ENCODE measurements at places on chromosomes 6 and 20.

- DNase-seq = no peak
Observed at GRCh38 chr6:127592964-127593363, 16.0 kb downstream of the C6orf58 start.

- DNase-seq = no peak
Observed at GRCh38 chr6:128569732-128570679, 49.6 kb upstream of the PTPRK start.

- no peak for DNase-seq
Observed at GRCh38 chr6:85580118-85580877, 13.4 kb downstream of the SNX14 start.

GRCh38 chr6:34909320-34909883 lies 20.3 kb downstream of the ANKS1A start:
- DNase-seq = no peak

DNA sequence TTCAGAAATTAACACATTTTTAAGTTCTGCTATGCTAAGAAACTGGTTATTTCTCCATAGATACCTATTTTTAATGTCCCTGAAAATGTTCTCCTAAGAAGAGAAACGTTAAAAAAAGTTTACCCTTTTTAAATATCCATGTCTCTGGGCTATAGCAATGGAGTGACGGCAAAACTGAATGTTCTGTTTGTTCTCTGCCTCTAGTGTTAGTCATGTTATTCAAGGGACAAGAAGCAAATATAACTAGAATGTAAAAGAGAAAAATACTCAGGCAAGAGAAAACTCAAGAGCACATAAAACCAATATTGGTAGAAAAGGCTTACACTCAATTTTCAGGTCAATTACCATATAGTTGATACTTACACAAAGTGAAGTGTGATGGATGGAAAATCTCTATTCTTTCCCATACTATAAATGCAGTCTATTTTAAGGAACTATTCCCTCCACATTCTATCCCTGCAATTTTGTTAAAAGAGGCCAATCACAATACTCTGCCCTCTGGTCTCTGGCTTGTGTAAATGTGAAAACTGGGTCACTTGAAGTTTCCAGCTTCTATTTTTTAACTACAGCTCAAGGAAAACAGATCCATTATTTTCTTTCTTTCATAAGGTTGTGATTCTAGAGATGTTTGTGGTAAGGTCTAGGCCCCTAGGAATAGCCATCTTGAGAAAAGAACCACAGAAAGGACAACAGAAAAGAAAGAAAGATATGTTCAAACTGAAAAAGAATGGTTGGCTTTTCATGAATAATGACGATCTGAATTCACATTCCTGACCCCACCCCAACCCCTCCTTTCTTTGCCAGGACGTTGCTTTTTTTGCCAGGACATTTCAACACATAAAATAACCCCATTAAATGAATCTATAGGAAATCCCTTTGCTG lies 200.3 kb upstream of the FAM83B start:
- DNase-seq = no peak

- DNase-seq = no peak
Observed at GRCh38 chr6:115902436-115902835, 158.3 kb downstream of the FRK start.

DNA sequence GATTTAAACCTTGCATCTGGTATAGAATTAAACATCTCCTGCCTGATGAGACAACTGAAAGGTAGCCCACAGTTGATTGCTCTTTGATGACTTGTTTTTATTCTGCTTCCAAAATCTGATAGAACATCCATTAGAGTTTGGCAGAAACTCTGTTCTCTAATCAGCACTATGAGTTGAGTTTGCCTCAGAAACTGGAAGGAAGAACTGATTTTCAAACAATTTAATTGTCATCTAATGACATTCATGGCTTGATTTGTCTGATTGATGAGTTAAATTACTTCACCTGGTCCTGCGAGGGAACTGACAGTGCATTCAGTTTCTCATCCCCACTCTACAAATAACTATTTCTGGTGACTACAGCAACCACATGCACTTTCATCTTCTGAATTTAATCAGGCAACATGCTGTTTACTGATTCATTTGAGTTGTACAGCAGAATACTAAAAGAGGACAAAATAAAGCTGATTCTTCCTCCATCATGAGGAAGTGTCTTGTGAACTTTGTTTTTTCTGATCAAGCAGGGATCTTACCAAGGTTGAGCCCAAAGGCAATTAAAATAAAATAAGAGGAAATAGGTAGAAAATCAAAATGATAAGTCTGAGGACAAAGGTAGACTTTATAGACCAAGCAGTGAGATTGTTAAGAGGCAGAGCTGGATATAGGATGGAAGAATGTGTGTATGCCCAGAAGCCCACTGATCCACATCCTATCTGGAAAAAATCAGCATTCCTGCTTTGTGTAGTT lies 15.7 kb upstream of the MRAP2 start:
- DNase-seq = no peak

DNA sequence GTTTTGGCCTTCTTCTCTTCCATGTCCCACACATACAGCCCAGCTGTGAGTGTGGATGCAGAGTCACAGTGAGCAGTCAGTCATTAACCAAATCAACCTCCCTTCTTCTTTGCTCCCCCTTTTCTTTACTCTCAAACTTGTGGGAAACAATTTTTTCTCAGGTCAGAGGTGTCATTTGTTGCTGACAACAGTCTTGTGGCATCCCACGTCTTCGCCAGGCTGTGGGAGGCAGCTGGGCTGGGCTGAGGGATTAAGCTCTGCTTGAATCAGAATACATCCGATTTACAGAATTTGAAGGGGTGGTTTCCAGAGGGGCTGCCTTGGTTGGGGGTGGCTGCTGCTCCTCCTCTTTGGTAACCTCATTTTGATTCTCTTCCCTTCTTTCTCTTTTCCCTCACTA lies 40.5 kb downstream of the SCGN start:
- no peak for DNase-seq

GRCh38 chr6:110178626-110179405 lies 654 bp downstream of the WASF1 start:
- DNase-seq = no peak

DNA sequence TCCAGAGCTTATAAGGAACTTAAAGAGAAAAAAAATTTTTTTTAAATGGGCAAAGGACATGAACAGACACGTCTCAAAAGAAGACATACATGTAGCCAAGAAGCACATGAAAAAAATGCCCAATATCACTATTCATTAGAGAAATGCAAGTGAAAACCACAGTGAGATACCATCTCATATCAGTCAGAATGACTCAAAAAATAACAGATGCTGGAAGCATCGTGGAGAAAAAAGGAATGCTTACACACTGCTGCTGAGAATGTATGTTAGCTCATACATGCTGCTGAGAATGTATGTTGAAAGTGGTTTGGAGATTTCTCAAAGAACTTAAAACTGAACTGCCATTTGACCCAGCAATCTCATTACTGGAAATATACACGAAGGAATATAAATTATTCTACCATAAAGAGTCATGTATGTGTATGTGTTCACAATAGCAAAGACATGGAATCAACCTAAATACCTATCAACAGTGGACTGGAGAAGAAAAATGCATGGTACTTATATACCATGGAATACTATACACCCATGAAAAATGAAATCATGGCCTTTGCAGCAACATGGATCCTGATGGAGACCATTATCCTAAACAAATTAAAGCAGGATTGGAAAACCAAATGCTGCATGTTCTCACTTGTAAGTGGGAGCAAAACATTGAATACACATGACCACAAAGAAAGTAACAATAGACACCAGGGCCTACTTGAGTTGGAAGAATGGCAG lies 5.2 kb downstream of the OR11A1 start:
- no peak for DNase-seq

- no peak for DNase-seq
Observed at GRCh38 chr20:37535443-37536132, 7.9 kb upstream of the BLCAP start.

- DNase-seq = no peak
Observed at GRCh38 chr6:31216208-31216898, 45.9 kb upstream of the POU5F1 start.

- no peak for DNase-seq
Observed at GRCh38 chr6:20778459-20778858, 244.2 kb downstream of the CDKAL1 start.

DNA sequence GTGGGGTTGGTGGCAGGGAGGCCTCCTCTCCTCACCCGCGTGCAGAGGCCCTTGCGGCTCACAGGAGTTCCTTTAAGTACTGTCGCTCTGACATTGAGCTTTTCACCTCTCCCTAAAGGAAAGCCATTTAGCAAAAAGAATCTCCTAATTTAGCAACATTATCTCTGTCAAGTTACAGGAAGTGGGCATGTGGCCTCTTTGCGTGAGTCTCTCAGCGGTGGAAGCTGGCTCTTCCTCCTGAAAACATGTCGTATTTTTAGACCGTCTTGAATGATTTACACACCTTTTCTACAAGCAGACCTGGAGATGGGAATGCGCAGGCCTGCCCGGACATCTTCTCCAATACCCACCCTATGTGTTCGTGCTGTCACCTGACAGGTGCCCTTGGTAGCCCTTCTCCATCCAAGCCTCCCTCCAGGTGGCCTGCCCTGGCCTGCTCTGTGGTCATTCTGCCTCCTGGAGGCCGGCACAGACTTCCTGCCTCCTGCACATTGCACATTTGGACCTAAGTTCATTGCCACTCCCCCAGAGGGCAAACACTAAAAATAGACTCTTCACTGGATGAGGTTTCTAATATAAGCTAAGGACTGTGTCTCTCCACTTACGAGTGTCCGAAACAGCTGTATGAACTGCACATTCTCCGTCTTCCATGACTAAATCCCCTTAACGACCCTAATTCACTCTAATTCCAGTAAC lies 18.5 kb upstream of the PHACTR3 start:
- no peak for DNase-seq

DNA sequence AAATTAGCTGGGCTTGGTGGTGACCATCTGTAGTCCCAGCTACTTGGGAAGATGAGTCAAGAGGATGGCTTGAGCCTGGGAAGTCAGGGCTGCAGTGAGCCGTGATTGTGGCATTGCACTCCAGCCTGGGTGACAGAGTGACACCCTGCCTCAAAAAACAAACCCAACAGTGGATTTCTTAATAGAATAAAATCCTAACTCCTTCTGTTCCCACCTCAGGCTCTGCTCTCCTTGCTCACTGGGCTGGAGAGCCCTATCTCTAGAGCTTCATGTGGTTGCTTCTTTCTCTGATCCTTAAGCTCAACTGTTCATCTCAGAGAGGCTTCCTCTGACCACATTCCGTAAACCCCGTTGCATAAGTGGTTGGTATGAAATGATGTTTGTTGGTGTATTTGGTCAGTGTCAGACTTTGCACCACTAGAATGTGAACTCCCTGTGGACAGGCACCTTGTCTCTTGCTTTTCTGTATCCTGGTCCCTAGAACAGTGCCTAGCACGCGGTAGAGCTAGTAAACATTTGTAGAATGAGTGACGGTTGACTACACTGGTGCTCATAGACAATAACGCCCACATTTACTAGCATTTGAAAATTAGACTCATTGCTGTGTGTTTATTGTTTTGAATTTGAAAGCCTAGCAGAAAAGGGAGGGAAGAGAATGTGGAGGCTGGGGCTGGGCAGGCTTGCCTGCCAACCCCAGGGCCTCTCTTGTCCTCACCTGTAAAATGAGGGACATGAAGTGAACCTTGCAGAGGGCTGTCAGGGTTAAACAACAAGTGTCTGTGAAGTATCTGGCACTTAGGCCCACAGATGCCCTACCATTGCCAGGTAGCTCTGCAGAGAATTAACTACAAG lies 4.2 kb downstream of the MAPRE1 start:
- no peak for DNase-seq

DNA sequence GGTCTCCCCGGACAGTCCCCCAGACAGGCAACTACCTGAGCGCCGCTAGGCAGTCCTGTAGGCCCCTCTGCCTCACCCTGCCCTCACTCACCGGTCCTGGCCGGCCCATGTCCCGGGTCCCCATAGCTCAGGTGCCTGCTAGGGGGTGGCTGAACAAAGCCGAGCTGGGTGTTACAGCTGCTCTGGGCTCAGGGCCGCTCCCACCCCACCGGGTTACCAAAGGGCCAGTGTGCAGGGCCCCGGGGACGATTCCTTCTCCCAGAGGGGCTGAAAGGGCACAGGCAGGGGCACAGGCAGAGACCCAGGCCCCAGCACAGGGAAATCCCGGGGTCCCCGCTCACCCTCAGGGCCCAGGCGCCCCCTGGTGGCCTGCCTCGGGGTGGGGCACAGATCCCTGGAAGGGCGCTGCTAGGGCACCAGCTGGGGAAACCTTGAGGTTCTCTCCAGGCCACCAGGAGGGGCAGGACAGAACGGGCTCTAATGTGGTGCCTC lies 118.4 kb downstream of the GRM4 start:
- DNase-seq = peak; percentile 89

GRCh38 chr6:85643537-85644278 lies 1.0 kb upstream of the SYNCRIP start:
- DNase-seq = peak; percentile 48

- no peak for DNase-seq
Observed at GRCh38 chr6:22091424-22091948, 205.3 kb downstream of the PRL start.

GRCh38 chr6:108293527-108294296 lies 1.1 kb upstream of the AFG1L start:
- DNase-seq = no peak

- DNase-seq = no peak
Observed at GRCh38 chr6:121897337-121897760, 461.9 kb downstream of the GJA1 start.

GRCh38 chr20:45368221-45368980 lies 5.4 kb downstream of the SYS1 start:
- peak; percentile 67 for DNase-seq

GRCh38 chr6:169956580-169956979 lies 205.2 kb downstream of the ERMARD start:
- DNase-seq = no peak

GRCh38 chr20:17524560-17524959 lies 6.6 kb downstream of the BFSP1 start:
- DNase-seq = no peak

DNA sequence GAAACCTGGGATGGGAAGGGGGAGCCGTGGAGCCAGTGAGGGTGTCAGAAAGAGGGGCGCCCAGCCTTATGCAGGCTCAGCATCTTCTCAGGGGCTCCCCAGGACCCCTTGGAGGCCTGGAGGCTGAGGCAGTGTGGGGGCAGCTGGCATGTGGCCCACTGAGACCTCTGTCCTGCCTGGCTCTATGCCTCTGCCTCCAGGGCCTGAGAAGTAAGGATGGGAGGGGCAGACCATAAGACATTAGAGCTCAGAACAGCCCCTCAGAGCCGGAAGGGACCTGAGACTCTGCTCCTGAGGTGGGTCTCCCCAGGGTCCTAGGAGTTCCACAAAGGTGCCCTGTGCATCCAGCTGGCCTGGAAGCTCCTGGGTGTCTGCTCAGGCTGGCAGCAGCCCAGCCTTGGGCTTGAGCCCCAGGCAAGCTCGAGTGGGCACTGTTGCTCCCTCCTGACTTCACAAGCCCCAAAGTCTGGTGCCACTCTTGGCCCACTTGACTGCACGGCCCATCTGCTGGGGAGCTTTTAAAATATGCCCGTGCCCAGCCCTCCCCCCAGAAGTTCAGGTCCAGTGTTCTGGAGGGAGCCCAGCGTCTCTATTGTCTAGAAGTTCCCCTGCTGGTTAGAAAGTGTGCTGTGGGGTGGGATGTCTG lies 126.8 kb downstream of the GRM4 start:
- no peak for DNase-seq

DNA sequence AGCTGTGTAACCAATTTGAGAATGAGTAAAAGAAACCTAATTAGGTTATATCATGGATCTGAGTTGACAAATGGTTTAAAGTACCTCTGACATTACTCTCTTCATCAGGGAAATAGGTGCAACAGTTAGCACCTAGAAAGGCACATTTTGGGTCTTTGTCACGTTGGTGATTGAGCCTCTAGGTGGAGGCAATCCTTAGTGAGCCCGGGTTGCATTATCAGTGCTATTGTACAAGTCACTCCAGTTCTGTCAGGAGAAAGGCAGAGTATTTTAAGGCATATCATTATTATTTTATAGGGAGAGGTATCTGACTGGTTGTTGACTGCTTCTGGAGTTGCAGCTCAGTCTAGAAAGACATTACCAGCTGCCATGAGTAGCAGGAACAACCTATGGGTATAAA lies 54.9 kb downstream of the TRIM27 start:
- DNase-seq = no peak

All from GM12891 (cell line).